ENCODE measurements at places on chromosomes 16 and 17. TPM values are rescaled to one million over a fixed set of nuclear protein-coding genes. Genes with fewer than 3 reads are reported as not detected.

ASPA gene
- total RNA-seq, result 4.6 TPM

GRIN2A gene
- total RNA-seq, result 0.36 TPM

DNA sequence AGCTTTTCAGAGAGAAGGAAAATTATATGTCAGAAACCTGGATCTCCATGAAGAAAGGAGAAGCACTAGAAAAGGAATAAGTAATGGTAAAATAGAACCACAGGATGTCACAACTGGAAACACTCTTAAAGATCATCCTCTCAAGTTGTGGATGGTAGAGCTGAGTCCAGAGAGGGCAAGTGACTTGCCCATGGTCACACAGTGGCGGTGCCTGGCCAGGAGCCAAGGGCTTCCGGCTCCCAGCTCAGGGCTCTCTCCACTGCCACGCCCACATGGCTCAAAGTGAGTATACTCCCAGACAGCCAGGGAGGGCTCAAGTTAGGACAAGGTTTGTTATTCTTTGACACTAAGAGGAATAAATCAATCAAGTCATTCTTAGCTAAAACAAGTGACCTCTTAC lies 159.8 kb downstream of the COPRS start:
- no peak overlapping the region for H3K27ac ChIP-seq
- no peaks in the 10 kb centered on the region for H3K27me3 ChIP-seq
- H3K4me1 ChIP-seq, result peaks cover 44% of the 10 kb centered on the region
- no peak overlapping the region for H3K4me3 ChIP-seq
- H3K36me3 ChIP-seq, result no peaks in the 10 kb centered on the region

DNA sequence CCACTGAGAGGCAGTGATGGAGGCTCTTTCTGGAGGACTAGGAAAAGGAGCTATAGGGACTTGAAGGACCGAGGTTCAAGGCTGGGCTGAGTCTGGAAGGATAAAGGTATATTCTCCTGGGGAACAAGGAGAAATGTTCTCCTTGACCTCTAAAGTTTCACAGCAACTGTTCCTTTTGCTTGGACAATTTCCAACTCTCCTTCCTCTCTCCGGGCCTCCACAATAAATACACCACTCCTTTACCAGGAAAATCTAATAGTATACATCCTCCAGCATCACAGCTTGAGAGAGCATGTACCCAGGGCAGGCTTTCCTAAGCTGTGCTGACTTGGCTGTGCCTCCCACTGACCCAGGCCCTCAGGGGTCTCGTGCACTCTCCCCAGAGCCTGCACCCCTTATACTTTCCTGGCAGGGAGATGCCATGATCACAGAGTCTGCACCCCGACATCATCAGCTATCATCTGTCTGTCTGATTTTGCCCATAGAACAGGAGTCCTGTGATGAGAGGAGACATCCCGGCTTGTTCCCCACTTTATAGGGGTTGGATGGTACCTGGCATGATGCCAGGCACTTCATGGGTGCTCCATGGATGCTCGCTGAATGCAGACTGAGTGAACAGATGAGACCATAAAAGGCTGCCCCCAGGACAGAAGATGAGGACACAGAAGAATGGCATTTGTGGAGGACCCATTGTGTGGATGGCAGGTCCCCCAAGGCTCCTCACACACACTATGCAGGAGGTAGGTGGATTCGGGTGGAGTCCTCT lies 582.6 kb upstream of the CDH5 start:
- H3K36me3 ChIP-seq, result no peaks in the 10 kb centered on the region
- no peak for DNase-seq
- no peaks in the 10 kb centered on the region for H3K4me1 ChIP-seq
- H3K4me3 ChIP-seq, result no peak overlapping the region
- H3K27me3 ChIP-seq, result no peaks in the 10 kb centered on the region

GRCh38 chr16:54180421-54181359 lies 105.9 kb downstream of the IRX3 start:
- no peak overlapping the region for H3K27ac ChIP-seq
- no peaks in the 10 kb centered on the region for H3K36me3 ChIP-seq
- DNase-seq, result no peak
- H3K4me1 ChIP-seq, result peaks cover 13% of the 10 kb centered on the region
- no peak overlapping the region for H3K4me3 ChIP-seq
- peaks cover 1% of the 10 kb centered on the region for H3K27me3 ChIP-seq

DNA sequence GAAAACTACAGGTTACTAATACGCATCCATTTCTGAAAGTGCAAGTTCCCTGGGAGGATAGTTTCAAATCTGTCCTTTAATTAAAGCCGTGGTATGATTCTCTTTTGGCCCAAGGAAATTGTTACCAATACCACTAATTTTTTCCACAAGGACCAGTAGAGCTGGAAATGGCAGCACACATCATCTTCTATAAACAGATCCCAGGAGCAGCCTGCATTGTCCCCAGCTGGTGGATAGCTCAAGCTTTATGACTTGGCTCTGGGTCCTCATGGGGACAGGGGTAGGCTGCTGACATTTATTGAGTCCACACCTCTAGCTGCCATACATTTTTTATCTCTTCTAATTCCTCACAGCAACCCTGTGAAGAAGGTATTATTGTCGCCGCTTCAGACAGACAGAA lies 35.8 kb upstream of the BHLHA9 start:
- peaks cover 10% of the 10 kb centered on the region for H3K4me1 ChIP-seq
- no peak overlapping the region for H3K27ac ChIP-seq
- H3K36me3 ChIP-seq, result no peaks in the 10 kb centered on the region
- H3K27me3 ChIP-seq, result peaks cover 39% of the 10 kb centered on the region
- H3K4me3 ChIP-seq, result no peak overlapping the region

GRCh38 chr17:39517224-39517623 lies 55.9 kb downstream of the CDK12 start:
- no peaks in the 10 kb centered on the region for H3K4me1 ChIP-seq
- H3K36me3 ChIP-seq, result peaks cover 61% of the 10 kb centered on the region
- no peak overlapping the region for H3K27ac ChIP-seq
- no peaks in the 10 kb centered on the region for H3K27me3 ChIP-seq
- no peak overlapping the region for H3K4me3 ChIP-seq
- DNase-seq, result no peak

DNA sequence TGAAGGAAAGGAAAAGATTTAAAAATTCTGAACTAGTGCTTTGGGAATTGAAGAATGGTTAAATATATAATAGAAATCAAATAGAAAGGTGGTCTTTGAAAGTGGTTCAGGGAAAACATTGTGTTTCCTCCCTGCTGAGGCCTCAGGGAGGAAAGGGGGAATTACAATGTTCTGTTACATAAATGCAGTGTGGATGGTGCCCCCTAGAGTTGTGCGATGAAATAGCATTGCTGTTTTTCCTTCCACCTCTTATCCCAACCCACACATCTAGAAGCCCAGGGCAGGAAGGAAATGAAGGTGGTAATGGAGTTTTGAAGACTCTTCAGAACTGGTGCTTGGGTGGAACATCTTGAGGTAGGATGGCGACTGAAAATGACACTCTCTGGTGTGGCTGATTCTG lies 6.4 kb upstream of the TOX3 start:
- H3K27me3 ChIP-seq, result peaks cover 14% of the 10 kb centered on the region
- H3K4me1 ChIP-seq, result no peaks in the 10 kb centered on the region
- no peaks in the 10 kb centered on the region for H3K36me3 ChIP-seq
- no peak for DNase-seq

GRCh38 chr17:18891541-18891940 lies 33.6 kb downstream of the PRPSAP2 start:
- H3K36me3 ChIP-seq, result no peaks in the 10 kb centered on the region
- H3K4me1 ChIP-seq, result no peaks in the 10 kb centered on the region
- no peak overlapping the region for H3K4me3 ChIP-seq
- H3K27me3 ChIP-seq, result no peaks in the 10 kb centered on the region

DNA sequence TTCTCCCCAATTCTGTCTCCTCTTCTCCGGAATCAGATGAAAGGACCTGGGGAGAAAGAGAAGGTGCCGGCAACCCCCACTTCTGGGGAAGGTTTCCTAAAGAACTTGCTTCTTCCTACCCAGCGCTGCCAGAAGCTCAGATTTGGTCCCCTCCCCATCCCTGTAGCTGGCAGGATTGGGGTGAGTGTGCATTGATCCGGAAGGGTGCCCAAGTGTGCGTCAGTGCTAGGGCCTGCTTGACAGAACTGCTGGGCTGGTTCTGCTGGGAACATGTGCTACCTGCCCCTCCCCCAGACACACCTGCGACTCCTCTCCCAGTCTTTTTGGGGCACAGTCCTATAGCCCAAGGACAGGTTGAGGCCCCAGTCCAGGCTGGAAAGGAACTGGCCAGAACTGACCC lies 3.3 kb downstream of the ARL4D start:
- no peaks in the 10 kb centered on the region for H3K27me3 ChIP-seq
- peaks cover 64% of the 10 kb centered on the region for H3K4me1 ChIP-seq
- peak overlapping the region; percentile 92 for H3K27ac ChIP-seq
- no peak overlapping the region for H3K4me3 ChIP-seq

- H3K4me3 ChIP-seq, result no peak overlapping the region
- no peak for DNase-seq
- peaks cover 29% of the 10 kb centered on the region for H3K36me3 ChIP-seq
- no peaks in the 10 kb centered on the region for H3K4me1 ChIP-seq
- no peak overlapping the region for H3K27ac ChIP-seq
- H3K27me3 ChIP-seq, result no peaks in the 10 kb centered on the region
Observed at GRCh38 chr16:57029161-57030160, 40.1 kb downstream of the NLRC5 start.
